Activated naive CD4-positive, alpha-beta T cell treated with anti-CD3 and anti-CD28 coated beads, Interleukin-2, amount 50 U/mL, for 72 hours (primary cell): ENCODE measurements at places on chromosomes 1 and 21. TPM values are rescaled to one million over a fixed set of nuclear protein-coding genes. Genes with fewer than 3 reads are reported as not detected.

The RNU1-1 gene
- total RNA-seq, result 1,722 TPM

- DNase-seq, result no peak
These were observed 2.3 kb upstream of the NFASC start for GRCh38 chr1:204868340-204868700.

DNA sequence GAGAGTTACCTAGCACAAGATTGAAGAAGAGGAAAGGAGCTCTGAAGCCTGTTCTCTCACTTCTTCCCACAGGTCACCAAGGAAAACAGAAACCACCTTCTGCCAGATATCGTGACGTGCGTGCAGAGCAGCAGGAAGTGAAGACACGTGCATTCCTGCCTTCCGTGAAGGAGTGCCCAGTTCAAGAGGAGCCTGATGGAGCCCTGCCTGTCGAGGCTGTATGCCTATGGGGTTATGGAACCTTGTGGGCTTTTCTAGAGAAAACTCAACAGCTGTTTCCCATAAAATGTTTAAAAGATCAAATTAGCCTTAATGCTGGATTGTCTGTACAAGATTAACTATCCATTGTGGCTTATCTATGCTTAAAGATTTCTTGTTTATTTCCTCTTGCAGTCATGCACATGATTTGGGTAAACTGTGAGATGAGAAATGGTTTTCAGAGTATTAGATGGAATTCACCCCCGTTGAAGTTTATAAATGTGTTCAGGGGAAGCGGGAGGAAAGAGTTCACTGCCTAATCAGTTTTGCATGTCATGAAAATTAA, 27.8 kb downstream of the NTPCR start:
- no peak for DNase-seq

DNA sequence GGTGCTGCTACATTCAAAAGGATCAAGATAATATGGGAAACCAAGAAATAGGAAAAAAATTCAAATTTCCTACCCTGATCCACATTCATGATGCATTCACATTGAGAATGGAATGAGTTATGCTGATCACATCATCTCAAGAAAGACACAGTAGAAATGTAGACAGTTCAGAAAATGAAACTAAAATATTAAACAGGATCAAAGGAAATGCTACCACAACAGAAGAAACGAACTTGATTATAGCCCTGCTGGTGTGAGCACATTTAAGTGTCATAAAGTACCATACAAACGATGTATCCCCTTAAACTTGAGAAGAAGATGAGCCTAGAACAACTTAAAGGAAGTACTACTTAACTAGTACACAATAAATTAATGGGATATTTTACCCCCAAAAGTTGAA, 21.3 kb downstream of the SYDE2 start:
- no peak for DNase-seq

The HSF2BP gene
- 0.78 TPM for total RNA-seq

GRCh38 chr1:233010146-233010545, 59.7 kb downstream of the NTPCR start:
- DNase-seq, result no peak

DNA sequence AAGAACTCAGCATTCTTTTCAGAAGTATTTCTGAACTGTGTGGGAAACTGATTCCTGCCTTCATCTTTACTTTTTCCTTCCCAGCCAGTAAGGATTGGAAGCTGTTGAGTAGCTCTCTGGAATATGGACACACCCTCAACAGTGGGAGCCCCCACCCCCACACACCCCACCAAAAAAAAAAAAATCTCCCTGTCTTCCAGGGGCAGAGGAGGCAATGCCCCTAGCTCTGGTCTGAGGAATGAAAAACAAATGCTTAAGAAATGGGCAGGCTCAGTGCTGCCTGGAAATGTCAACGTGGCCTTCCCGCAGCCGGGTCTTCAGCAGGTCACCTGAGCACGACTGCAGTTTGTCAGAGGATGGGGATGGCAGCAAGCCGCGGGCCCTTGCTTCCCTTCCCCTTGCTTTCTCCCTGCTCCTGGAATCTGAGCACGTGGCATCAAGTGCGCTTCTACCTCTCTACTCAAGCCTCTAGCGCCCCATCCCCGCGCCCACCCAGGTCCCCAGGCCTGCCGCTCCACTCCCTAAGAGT, 479 bp downstream of the RGS16 start:
- DNase-seq, result no peak
